Lung (tissue), 17 donors: ENCODE measurements at places on chromosomes 16 and 17.
A peak's percentile ranks its signal among the peaks of the same experiment; 100 is the strongest.

- DNase-seq, result no peak
Observed at GRCh38 chr17:50534222-50534978, 1.9 kb downstream of the EPN3 start.

- DNase-seq, result peak; percentile 35
Observed at GRCh38 chr17:82837586-82838320, 2.1 kb downstream of the ZNF750 start.

GRCh38 chr17:28131599-28131998 lies 89.1 kb downstream of the NLK start:
- DNase-seq, result no peak

DNA sequence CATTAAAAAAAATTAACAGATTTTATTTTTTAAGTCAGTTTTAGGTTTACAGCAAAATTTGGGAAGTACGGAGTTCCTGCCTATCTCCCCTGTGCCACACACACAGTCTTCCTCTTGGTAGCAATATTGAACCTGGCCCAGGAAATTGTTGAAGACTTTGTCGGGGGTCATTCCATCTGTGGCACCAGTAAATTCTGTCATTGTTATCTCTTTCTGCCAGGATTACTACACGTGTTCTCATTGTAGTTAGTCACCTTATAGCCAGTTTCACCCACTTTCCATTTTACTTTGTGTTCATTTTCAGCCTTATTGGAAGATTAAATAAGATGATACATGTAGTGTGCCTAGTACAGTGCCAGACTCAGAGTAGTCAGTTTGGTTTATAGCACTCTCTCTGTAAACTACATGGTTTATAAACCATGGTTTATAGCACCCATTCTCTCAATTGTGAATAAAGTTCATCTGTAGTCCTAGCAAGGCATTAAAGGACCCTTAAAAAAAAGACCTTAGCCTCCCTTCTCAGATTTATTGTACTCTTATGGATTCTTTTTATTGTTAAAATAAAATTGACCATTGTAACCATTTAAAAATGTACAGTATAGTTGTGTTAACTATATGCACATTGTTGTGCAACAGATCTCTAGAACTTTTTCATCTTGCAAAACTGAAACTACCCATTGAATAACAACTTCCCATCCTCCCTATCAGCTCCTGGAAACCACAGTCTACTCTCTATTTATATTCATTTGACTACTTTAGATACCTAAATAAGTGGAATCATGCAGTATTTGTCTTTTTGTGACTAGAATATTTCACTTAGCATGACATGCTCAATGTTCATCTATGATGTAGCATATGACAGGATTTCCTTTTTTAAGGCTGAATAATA lies 36.1 kb downstream of the NLK start:
- no peak for DNase-seq

DNA sequence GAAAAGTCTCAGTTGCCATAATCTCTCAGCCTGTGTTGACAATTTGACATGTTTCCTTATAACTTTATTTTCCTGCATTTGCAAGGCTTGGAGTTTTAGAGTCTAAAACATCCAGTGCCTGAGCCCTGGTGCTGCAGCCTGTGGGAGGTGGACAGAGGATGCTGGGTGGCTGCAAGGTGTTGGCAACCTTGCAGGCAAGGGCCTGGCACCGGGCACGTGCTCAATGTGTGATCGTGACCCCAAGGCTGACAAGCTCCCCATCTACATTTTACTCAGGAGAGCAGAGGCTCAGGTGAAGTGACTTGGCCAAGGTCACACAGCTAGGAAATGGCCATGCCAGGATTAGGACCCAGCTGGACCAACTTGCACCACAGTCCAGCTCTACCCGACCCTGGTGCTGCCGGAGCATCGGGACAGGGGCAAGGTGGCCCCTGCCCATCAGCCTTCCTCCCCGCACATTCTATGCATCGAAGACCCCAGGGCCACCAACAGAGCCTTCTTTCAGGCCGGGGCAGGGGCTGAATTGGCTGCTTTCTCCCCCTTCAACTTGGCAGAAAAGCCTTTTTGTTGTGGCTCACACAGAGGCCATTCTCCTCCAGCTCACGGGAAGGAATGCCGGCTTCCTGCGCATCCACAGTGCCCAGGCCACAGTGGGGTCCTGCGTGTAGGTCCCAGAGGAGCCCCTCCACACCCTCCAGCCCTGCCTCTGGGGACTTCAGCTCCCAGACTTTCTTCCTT lies 23.1 kb downstream of the MMP15 start:
- no peak for DNase-seq

- peak; percentile 54 for DNase-seq
Observed at GRCh38 chr16:87465306-87465705, 27.5 kb downstream of the ZCCHC14 start.

DNA sequence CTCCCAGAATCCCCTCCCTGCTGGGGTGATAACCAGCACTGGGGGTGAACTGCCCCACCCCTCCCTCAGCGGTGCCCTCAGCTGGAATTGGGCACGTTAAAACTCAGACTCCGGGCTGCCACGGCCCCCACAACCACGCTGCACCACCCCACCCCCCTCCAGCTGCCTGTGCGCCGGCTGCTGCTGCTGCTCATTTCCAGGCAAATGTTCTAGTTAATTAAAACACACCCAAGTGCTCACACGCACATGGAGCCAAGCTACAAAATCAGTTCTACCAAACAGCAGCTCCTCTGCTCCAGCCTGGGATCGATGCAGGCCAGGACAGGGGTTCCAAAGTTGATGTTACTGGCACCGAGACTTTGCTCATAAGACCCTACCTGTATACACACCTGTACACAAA lies 180.5 kb downstream of the ZNF423 start:
- no peak for DNase-seq

GRCh38 chr16:50692999-50693781 lies at the start of gene NOD2:
Gene NOD2, plus strand, starts transcription at chr16:50693606. Its CDS starts 5,890 bp downstream, at chr16:50699496.
- peak; percentile 26 for DNase-seq

DNA sequence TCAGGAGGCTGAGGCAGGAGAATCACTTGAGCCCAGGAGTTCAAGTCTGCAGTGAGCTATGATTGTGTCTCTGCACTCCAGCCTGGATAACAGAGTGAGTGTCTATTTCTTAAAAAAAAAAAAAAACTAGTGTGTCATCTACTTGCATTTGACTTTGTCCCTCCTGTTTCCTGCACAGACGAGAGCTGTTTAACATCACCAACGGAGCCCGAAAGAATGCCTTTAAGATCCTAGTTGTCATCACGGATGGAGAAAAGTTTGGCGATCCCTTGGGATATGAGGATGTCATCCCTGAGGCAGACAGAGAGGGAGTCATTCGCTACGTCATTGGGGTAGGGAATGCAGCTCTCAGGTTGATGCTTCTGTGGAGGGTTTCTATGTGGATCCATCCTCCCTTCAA lies 13.4 kb downstream of the ITGAM start:
- no peak for DNase-seq

DNA sequence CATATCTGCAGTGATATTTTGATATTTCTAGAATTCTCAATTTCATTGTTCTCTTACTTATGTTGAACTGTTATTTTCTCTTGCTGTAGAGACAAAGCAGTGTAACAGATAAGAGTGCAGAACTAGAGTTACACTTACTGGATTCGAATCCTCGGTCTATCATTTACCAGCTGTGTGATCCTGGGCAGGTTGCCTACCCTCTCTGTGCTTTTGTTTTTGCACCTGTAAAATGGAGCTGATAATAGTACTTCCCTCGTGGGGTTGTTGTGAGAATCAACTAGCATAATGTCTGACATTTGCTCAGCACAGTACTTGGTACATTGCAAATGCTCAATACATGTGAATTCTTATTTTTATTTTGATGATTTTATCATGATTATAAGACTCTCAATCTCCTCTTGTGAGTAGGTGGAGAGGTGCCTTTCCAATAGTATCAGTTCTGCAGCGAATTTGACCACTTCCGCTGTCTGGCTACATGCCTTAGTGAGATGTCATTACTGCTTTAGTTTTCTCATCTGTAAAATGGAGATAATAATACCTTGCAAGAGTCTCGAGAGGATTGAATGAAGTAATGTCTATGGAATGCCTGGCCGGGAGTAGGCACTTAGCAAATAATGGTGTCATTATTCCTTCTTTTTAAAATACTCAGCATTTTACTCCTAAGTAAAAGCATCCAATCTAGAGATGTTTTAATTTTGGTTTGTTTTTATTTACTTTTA lies 312.2 kb upstream of the MAF start:
- DNase-seq, result no peak

GRCh38 chr17:81396722-81397313 lies 1.6 kb downstream of the BAHCC1 start:
- no peak for DNase-seq

- DNase-seq, result no peak
Observed at GRCh38 chr17:77329741-77330531, 189.2 kb downstream of the SEC14L1 start.

- DNase-seq, result no peak
Observed at GRCh38 chr17:62808576-62808970, 459 bp upstream of the MARCHF10 start.

GRCh38 chr16:82684256-82684655 lies 57.5 kb downstream of the CDH13 start:
- no peak for DNase-seq

GRCh38 chr17:57286399-57287105 lies 30.2 kb downstream of the MSI2 start:
- DNase-seq, result no peak

- DNase-seq, result peak; percentile 68
Observed at GRCh38 chr16:73020409-73020884, 27.5 kb downstream of the ZFHX3 start.

- DNase-seq, result no peak
Observed at GRCh38 chr17:10337136-10337535, 35.7 kb downstream of the MYH13 start.

GRCh38 chr17:73342541-73343167 lies 30.9 kb upstream of the CDC42EP4 start:
- DNase-seq, result no peak

DNA sequence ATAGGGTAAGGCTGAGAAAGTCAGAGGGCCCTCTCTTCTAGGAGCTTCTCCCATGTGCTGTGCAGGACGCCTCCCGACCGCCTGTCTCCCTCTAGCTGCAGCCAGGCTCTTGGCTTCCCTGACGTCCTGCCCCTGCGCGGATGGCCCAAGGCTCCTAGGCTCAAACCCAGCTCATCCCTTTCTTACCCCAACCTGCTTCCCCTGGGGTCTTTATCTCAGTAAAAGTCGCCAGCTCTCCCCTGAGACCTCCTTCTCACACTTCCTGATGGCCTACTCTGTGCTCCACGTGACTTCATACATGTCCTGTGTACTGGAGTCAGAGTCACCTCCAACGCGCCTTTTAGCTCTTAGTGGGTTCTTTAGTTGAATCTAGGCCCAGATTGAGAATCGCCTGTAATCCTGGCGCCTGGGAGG lies 1.1 kb upstream of the ZNF747 start:
- DNase-seq, result peak; percentile 82

- no peak for DNase-seq
Observed at GRCh38 chr17:1227917-1228780, 42.1 kb upstream of the BHLHA9 start.

DNA sequence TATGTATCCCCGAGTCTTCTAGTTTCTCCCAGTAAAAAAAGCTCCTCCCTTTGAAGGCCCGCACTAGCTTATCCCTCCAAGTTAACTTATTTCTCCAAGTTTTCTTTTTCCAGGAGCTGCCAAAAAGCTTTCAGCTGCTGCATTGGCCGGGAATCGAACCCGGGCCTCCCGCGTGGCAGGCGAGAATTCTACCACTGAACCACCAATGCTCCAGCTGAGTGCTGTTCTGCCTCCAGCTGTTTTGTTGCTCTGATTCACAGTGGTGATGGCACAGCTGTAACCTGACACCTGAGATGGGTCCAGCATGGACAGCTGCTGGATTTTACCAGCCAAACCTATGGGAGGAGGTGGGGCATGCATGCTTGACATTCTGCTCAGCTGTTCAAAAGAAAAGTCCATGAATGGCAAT lies 22.1 kb downstream of the VAC14 start:
- DNase-seq, result peak; percentile 92

GRCh38 chr17:82106688-82107305 lies 8.8 kb upstream of the FASN start:
- DNase-seq, result no peak

DNA sequence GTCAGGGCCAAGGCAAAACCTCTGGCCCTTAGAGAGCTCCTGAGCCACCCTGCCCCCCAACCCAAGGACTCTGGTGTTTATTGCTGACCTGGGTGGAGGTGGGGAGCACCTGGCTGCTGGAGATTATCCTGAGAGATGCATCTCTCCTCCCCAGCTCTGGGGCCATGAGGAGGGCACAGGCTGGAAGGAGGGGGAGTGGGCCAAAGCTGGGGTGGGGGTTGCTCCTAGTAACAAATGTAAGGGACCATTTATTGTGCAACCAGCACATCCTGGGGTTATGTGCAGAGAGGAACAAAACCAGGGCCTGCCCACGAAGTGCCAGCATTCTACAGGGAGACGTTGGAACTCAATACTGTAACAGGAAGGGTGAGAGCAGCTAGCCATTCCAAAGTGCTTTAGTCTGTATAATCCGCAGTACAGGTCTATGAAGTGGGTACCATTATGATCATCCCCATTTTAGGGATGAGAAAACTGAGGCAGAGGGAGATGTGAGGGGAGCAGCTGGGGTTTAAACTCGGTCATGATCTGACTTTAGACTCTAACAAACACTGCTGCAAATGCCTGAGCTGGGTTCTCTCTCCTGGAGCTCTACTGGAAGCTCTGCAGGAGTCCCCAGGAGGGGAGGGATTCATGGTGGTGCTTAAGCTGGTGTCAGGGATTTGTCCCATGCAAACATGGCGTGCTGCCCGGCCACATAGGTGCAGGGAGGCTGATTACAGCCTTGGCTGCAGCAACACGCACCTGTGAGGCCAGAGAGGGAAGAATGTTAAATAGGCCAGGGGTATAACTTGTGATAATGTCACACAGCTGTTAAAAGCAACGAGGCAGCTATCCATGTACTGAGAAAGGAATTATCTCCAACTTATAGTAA lies 1.4 kb upstream of the RHBDF2 start:
- DNase-seq, result no peak

DNA sequence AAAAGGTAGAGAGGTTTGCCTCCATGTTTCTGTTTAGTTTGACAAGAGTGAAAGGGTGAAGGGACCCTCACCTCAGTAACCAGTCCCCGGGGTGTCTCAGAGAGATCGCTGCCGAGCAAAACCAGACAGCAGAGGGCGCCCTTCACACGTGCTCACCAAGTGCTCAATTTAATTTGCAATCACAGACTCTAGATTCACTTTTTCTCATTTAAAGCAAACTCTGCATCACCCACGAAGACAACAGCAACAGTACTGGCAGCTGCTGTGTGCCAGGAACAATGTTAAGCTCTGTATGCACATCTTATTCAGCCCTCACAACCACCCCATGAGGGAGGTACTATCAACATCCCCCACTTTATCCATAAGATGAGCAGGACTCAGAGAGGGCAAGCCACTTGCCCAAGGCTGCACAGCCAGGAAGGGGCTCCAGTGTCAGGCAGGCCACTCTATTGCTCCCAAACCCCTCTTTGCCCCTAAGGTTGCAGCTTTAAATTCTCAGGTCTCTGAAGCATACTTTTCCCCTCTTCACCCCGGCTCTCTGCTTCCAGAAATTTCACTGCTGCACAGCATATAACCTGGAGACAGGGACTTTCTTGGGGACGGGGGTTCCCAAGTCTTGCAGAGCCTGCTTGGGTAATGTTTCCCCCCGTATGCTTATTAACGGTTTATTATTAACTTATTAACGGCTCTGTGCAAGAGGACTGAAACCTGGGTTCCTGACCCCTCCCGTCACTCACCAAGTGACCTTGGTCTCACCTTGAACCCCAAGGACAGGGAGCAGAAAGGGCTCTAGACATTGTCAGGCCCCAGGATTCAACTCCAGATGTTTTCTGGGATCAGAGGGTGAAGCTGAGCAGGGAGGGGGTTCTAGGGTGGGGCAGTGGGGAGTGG lies 70.9 kb downstream of the CNGB1 start:
- peak; percentile 70 for DNase-seq
